ENCODE measurements at places on chromosomes 2 and 18. TPM values are rescaled to one million over a fixed set of nuclear protein-coding genes. Genes with fewer than 3 reads are reported as not detected.
A peak's percentile ranks its signal among the peaks of the same experiment; 100 is the strongest.

DNA sequence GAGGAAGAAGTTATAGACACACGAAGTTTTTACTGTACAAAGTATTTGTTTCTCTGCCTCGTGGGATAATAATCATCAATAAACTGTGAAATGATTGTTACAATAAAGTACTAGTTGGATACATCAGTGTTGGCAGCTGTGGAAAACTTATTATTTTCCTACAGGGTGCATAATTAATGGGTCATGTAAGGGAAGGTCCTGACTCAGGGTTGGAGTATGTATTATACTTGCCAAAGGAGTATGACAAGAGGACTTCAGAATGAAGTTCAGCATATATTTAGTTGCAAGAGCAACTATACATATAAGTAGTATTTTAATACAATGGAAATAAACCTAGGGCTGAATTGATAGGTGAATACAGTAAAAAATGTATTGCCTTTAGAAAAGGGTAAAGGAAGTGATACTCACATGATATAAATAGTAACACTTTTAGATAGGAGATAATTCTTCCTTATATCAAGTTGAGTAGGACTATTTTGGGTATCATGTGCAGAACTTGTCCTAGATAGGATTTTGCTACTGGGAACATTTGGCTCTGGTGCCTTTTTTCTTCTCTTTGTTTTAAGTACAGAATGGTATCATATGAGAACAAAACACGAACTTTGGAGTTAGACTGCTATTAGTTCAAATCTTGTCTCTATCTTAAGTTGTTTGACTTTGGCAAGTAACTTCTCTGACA, 79.1 kb downstream of the PLCL1 start:
- DNase-seq: no peak

GRCh38 chr18:10705786-10706185, 180.0 kb downstream of the NAPG start:
- no peak for DNase-seq

DNA sequence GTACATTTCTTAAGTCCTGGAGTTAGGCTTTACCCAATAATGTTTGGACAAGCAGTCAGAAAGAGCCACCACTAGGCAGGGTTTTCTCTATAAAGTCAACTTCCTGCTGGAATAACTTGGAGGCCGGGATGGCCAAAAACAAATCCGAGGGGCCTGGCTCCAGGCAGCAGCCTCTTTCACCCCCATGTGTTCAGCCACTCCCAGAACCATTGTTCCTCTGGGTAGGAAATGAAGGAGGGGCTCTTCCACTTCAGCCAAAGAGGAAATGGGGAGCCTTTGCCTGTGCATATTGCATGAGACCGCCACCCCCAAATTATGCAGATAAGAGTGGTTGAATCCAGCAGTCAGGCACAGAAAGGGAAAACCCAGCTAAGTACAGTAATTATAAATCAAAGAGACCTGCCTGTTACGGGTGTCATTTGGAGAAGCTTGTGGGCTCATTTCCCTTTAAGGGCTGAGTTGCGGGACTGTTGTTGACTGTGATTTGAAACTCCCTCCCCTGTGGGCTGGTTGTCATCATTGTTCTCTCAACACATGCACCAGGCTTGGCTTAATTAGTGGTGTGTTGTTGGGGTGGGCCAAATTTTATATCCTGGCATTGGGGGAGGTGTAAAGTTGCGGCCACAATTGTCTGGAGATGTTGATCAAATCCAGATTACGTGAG, 212.8 kb upstream of the SOX11 start:
- DNase-seq: peak; percentile 60

DNA sequence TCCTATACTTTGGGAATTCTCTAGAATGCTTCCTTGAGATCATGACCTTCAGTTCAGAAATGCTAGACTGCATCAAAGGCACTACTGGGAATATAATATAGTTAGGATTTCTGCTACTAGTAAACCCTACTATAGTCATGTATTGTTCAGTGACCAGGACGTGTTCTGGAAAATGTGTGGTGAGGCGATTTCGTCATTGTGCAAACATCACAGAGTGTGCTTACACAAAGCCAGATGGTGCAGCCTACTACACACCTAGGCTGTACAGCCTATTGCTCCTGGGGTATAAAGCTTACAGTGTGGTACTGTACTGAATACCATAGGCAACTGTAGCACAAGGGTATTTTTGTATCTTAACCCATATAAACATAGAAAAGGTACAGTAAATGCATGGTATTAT, 13.0 kb downstream of the CXCR4 start:
- DNase-seq: no peak

- peak; percentile 41 for DNase-seq
These were observed 7.3 kb upstream of the HTR2B start for GRCh38 chr2:231132129-231132528.

- no peak for DNase-seq
These were observed 123.8 kb downstream of the SPTBN1 start for GRCh38 chr2:54579682-54580620.

- no peak for DNase-seq
These were observed 40.7 kb upstream of the C2orf66 start for GRCh38 chr2:196849895-196850294.

DNA sequence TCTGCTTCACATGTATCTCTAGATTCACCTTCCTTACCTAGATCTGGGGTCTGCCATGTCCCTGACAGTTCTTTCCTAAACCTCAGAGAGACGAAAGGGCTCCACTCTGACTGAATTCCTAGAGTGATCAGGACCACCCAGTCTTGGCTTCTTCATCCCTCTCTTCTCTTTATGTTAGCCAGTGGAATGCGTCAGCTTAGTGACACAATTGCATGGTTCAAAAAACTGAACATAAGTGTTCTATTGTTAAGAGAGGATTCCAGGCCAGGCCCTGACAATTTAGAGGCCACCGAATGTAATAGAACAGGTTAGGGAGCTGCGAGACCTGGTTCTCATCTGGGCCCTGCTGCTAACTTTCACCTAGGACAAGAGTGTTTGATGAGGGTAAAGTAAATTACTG, 10.0 kb downstream of the PRELID3A start:
- DNase-seq: peak; percentile 63

- DNase-seq: no peak
These were observed 104.1 kb upstream of the ITPRID2 start for GRCh38 chr2:181787310-181788048.

DNA sequence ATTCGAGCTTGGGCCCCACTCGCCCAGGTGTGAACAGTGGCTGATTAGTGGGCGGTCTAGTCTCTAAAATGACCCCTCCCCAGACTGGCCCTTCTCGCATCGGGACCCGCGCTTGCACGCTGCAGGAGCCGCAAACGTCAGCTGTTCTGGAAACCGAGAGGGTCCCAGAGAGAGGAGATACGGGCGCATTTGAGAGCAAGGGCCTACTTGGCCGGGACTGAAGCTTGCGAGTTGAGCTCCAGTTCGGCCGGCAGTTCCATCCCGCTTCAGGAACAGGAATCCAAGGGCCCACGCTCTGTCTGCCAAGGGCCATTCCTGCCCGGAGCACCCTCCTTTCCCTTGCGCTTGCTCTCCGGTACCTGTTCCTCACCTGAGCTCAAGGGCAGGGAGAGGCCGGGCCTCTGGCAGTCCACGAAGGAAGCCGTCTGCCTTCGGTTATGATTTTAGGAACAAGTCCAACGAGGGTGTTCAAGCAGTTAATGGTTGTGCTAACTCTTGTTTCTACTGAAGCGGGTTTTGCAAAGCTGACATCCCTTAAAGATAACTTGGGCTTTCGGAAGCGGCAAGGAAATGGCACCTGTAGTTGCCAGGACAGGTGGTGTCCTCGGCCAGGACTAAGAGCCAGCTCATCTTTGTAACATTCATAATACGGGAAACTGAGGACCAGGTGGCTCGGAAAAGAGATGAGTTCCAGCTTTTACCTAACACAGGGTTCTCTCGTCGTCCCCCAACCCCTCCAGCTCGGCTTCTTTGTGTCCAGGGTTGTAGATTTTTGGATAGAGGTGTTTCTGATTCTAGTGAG, 3.9 kb upstream of the DLX1 start:
- no peak for DNase-seq

- DNase-seq: peak; percentile 78
These were observed 2.8 kb downstream of the SCLY start for GRCh38 chr2:238063414-238064189.

DNA sequence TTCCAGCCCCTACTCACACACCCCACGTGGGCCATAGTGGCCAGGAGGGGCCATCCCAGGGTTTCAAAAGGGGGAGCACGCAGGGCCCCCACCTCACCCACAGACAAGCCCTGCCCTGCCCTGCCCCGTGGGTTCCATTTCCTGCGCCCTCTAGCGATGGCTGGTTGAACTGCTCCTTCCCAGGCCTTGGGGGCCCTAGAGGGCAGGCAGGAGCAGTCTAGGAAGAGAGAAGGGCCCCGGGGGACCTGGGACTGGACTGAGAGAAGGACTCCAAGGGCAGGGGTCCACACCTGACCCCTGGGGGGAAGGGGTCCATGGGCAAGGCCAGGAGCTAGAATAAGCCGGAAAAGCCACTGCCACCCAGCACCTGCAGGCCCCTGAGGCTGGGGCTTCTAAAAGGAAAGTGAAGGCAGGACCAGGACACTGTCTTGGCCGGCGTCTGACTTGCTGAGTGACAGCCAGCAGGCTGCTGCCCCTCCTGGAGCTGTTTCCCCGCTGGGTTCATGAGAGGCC, 10.1 kb downstream of the CYP26B1 start:
- peak; percentile 66 for DNase-seq

- no peak for DNase-seq
These were observed 472.5 kb downstream of the PID1 start for GRCh38 chr2:228798458-228799207.

The UGT1A7 gene
- not detected for total RNA-seq

The MC2R gene
- not detected for total RNA-seq

The PLGLB1 gene
- total RNA-seq: 0.81 TPM

The LBH gene
- 140 TPM for total RNA-seq

The SLC23A3 gene
- 0.13 TPM for total RNA-seq

The ATP6V1B1 gene
- 1.6 TPM for total RNA-seq

The STARD6 gene
- not detected for total RNA-seq

The DTNB gene
- total RNA-seq: 25.1 TPM

The UPP2 gene
- not detected for total RNA-seq

The GDF7 gene
- total RNA-seq: 0.03 TPM

The GAL3ST2 gene
- not detected for total RNA-seq

The CHST9 gene
- total RNA-seq: 9.2 TPM

Data from SJCRH30 (cell line).